ENCODE measurements at places on chromosomes 7 and 10.

DNA sequence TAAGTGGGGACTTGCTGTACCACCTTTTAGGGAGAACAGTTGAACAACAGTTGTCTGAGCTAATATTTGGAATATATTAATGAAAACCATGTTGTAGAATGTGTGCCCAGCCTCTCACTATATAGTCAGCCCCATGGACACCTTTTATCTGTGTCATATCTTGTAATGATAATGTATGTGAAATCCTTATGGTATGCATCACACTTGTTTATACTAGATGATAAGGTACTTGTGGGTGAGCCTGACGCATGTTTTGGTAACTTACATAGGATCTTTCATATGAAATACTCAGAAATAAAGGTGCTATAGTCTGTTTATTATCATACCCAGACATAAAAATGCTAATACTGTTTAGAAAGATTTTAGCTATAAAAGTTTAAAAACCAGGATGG, 32.8 kb downstream of the CAMK1D start:
- DNase-seq = no peak

- no peak for DNase-seq
These were observed 72.6 kb downstream of the SHH start for GRCh38 chr7:155739538-155740143.

DNA sequence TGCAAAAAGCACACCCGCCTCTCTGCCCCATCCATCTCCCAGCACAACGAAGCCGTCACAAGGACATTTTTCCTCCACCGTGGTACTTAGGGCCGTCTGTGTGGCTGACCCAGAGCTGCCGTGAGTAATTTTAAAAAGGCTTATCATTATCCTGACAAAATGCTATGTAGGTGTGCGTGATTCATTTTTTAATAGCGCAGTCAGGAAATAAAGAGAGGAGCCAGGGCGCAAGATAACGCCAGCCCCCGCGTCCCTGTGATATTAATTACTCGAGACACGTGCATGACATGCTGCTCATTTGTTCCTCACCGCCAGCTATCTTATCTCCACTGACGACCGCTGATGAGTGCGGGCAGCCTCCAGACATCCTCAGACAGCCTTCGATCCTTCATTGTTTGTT, 332.7 kb upstream of the PFKP start:
- DNase-seq = no peak

GRCh38 chr7:11702938-11703337, 129.1 kb downstream of the THSD7A start:
- DNase-seq = no peak

DNA sequence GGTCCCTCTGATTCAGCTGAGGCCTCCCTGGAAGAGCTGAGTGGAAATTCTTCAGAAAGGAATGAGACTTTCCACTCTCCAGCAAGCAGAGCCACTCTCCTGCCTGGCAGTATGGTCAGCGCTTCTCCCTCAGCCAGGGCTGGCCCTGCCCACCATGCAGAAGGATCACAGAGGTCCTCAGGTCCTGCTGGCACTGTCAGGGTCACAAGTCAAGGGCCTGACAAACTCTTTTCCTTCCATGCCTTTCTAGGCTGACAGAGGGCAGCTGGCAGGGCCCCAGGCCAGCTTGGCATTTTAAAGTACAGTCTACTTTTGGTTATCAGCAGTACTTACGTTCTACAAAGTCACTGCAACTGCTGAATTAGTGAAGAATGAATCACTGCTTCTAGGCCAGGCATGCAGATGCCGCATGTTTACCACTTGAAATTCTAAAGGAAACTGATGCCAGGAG, 119.3 kb upstream of the FRMD4A start:
- no peak for DNase-seq

DNA sequence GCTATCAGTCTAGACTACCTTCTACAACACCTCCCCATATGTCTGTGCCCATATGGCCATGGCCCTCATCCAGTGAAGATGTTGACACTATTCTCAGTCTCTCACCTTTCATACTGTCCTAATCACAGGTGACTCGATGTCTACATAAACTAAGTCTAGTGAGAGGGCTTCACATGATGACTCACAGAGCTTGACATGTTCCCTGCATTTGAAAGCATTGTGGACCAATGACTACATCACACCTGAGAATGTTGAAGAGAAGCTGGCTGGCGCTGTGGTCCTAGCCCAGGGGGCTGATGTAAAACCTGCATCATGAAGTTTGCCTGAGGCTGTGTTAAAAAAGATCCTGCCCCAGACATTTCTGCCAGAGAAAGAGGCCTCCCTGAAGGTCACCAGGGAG, 167.2 kb downstream of the NPSR1 start:
- DNase-seq = no peak

GRCh38 chr10:48279081-48279751, 4.7 kb upstream of the FRMPD2 start:
- DNase-seq = no peak

DNA sequence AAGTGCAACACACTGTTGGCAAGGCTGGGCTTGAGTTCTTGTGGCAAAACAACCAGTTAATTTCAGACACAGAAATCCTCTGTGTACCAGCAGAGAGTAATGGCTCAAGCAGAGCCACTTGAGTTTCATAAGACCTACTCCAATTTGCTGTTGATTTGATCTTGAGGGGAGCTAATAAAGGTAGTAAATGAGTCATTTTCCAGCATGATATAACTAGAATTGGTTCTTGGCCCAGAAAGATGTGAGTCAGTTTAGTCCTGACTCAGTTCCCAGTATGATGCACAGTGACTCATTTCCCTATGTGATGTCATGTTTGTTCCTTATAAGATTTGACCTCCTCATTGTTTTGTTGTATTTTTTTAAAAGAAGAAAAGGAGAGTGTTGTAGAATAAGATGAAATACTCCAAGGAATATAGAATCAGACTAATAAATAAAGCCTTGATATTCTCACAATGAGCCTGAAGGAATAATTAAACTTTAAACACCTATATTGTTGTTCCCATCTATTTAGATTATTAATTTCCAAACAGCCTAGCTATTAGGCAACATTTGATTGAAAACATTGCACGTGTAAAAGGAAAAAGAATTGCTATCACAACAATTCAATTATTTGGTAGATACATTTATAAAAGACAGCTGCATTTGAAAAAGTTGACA, 186.2 kb downstream of the REEP3 start:
- DNase-seq = no peak

DNA sequence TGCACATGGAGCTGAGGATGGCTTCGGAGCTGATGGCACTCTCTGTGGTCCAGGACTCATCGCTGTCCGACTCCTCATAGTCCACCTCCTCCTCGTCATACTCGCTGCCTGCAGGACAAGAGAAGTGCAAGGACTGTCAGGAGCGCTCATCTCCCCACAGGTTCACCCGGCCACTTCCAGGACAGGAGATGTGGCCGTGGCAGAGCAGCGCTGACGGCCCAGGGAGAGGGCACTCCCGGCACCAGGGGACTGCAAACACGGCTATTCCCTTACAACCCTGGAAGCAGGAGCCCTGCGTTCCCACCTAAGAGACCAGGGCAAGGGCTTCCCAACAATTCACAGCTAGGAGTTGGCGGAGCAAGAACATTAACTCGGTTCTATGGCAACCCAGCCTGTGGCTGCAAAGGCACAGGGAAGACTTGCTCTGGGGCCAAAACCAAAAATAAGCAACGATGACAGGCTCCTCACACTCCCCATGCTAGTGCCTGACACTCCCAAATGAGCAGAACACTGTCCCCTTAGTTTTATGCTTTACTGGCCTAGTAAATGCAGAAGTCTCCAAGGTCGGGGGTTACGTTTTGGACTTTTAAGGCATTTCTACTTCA, 100.9 kb downstream of the TAX1BP1 start:
- DNase-seq = no peak

GRCh38 chr10:114304571-114305421, 65.7 kb downstream of the VWA2 start:
- no peak for DNase-seq

DNA sequence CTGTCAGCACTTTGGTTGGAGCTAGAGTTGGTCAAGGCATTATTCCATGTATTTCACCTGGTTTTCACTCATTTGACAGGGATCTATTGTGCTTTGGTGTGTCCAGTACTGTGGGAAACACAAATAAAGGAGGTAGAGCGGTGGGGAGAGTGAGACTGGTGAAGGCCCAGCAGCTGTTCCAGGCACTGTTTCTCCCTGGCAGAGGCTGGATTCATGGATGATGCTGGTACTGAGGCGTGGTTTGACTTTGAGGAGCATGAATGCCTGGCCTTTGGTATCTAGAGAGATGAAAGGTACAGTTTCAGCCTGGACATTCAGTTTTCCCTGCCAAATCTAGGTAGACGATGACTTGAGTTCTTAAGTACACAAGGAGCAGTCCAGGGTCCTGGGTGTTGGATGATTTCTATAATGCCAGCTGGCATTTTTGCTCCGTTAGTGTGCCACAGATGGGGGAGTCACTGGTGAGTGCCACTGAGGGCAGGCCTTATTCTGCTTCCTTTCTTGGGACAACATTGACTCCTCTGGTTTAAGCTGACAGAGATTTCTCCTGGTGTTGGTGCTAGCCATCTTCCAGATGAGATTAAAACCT, 162.2 kb upstream of the BMPER start:
- no peak for DNase-seq

DNA sequence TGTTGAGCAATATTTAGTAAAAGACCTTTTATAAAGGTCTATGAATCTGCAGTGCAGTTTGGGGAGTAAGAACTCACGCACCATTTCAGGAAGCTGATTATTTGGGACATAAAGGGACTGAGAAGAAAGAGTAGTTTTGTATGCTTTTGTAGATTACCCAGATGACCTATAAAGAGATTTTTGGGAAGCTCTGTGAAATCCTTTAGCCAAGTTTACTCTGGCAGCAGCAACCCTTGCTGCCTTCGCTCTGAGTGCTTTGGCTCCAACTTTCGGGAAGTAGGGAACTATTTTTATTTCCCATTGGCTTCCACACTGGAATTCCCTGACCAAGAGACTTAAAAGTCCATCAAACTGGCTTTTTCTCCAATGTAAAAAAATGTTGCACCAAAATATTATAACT, 1110.1 kb upstream of the PHF14 start:
- DNase-seq = no peak

- DNase-seq = no peak
These were observed 183.4 kb upstream of the PLXNA4 start for GRCh38 chr7:132759482-132760243.

DNA sequence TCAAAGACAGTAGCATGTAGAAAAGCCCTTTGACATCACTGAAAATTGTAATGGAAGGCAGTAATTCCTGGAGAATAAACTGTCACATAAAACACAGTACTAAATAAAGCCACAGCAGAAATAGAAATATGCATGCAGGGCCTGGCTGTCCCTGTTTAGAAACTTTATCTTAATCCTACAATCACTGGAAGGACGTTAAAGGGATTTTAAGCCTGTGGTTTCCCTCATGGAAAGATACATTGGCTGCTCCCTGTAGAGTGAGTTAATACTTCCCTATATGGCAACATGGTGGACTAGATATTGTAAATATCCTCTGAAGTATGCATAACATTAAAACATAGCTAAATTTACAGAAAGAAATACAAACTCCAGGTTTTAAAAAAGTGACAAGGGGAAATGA, 1334.9 kb upstream of the CELF2 start:
- no peak for DNase-seq

DNA sequence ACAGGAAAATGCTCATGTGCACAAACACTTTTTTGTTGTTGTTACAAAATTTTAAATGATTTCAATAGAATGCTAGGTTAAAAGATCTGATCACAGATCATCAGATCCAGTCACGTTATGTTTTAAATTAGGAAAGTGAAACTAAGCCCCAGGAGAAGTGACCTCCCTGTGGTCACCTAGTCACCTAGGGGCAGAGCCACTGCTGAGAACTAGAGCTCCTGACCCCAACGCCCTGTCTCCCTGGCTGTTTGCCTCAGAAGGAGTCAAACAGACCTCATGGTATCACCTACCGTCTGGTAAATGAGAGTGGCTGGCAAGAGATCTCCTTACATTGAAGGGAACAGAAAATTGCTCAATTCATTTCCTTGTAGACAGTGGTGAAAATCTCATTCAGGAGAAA, 447.3 kb downstream of the ADRA2A start:
- DNase-seq = no peak

- DNase-seq = no peak
These were observed 21.4 kb upstream of the ODAD2 start for GRCh38 chr10:28020080-28020860.

DNA sequence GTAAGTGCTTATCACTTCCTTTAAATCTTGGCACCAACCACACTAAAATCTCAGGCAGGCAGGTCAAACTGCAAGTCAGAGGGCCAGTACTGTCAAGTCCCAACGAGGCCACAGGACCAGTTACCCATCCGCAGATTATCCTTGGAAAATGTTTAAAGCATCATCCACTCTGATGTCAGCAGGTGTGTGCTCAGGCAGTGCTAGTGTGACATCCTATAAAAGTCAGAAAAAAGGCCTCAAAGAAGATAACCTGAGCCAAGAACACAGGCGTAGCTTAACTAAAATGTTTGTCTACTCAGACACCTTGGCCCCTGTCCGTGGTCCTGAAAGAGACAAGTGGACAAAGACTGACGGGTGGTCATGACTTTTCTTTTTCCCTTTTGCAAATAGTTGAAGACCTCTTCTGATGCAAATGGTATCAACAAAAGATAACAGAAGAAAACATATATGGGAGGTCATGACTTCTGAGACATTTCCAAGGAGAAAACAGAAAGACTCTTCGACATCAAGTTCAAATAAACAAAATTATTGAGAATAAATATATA, 309.3 kb downstream of the KCNMA1 start:
- DNase-seq = no peak
